Muscle of back (tissue), 13 donors: ENCODE measurements at places on chromosomes 2 and 18.

DNA sequence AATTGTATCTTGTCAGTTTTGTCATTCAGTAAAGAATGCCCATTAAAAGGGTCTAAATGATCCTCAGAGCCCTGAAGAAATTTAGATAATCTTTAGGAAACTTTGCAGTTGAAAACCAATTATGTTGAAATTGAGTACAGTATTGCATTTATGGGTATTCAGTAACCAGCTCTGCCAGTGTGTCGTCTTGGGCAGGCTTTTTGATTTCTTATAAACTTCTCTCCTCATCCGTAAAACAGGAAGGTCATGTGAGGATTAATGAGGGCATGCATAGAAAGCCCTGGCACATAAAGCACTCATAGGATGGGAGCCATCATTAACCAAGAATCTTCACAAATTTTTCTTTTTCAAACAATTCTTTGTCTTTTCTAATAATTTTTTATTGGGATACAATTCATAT lies 14.8 kb downstream of the PNO1 start:
- DNase-seq = no peak

DNA sequence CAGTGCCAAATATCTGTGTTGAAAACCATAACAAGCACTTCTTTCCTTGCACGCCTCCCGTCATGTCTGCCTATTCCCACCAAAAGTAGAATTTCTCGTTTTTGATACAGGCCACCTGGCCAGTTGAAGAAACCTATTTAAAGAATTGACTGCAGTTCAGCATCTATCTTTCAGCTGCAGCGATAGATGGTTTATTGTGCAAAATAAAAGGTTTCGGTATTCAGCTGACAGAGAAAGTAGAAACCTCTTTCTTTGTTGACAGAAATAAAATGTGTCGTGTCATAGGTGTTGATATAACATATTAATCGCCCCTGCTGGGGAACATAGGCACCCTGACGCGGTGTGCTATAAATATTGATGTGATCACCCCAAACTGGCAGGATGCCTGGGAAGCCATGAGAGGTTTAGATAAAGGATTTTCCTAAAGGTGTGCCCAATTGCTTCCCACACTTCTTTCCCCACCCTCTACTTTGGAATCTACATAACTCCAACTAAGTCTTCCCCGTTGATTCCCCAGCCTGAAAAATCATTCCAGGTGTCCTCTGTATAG lies 570.4 kb downstream of the CCDC85A start:
- no peak for DNase-seq

GRCh38 chr2:180324182-180324581 lies 317.1 kb upstream of the CWC22 start:
- no peak for DNase-seq

DNA sequence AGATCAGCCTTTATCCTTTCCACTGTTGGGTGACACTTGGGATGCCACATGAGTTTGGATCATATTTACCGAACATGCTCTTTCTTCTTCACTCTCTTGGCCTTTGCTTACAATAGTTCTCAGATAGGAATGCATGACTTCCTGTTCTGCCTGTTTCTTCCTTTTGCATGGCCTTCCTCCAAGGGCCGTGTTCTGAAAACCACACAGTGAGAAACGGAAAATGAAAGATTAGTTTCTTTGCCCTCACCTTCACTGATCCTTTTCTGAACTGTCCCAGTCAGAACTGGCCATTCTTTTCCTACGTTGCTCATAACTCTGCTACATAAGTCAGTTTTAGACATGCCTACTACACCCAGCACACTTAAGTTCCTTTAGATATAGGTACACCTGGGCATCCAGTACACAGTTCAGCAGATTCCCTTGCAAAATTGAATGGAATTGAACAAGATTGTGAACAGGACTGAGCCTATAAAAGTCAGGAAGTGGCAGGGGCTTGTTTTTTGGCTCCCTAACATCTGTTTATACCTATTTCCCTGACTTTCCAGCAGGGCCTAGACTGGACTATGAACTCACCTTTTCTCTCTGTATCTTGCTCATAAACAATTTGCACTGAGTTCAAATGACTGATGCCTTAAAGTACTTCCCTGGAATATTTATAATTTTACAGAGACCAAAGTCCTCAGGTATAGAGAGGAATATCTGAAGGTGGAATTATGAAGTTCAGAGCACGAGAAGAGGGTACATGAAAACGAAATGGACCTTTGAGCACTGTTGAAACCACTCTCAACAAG lies 186.4 kb upstream of the ST6GAL2 start:
- no peak for DNase-seq

- no peak for DNase-seq
Measured at GRCh38 chr2:112692918-112693317, 27.9 kb upstream of the NT5DC4 start.

DNA sequence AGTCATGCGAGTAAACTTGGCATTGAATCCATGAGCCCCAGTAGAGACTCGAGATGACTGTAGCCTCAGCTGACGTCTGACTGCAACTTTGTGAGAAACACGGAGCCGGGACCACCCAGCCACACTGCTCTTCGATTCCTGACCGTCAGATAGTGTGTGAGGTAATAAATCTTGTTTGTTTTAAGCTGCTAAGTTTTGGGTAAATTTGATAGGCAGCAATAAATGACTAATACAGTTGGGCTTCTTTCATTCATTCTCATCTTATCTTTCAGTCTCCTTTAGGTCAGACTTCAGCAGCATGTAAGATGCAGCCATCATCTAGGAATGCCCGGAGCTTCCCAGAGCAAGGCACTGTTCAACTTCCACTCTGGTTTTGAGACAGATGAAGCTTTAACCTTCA lies 8.0 kb upstream of the KLHL29 start:
- no peak for DNase-seq

GRCh38 chr2:75108937-75109482 lies 90.3 kb downstream of the TACR1 start:
- DNase-seq = no peak

DNA sequence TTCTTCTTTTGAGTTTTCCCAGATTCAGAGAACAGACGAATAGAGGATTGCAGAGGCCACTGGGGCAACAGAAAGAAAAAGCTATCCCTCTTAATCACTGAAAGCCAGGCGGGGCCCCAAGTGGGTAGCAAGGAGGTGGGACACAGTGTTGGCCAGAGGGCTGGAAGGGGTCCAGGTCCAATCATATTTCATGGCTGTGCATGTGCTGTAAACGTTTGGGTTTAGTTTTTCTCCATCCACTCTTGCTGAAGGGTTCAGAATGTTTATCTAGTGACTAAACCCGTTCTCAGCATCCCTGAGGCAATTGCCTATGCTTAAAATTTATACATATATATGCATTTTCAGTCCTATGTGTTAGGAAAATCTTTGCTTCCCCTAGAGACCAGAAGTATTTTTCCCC lies 99.4 kb upstream of the EPHA4 start:
- no peak for DNase-seq

GRCh38 chr2:136288249-136288648 lies 170.3 kb upstream of the CXCR4 start:
- no peak for DNase-seq

DNA sequence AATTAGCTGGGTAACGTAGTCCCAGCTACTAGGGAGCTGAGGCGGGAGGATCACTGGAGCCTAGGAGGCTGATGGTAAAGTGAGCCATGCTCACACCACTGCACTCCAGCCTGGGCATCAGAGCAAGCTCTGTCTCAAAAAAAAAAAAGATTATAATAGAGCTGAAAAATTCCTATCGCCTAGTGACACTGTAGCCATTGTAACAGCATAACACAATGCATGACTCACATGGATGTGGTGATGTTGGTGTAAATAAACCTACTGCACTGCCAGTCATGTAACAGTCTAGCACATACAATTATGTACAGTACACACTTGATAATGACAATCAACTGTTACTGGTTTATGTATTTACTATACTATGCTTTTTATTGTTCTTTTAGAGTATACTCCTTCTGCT lies 39.6 kb downstream of the MGAT4A start:
- DNase-seq = no peak

DNA sequence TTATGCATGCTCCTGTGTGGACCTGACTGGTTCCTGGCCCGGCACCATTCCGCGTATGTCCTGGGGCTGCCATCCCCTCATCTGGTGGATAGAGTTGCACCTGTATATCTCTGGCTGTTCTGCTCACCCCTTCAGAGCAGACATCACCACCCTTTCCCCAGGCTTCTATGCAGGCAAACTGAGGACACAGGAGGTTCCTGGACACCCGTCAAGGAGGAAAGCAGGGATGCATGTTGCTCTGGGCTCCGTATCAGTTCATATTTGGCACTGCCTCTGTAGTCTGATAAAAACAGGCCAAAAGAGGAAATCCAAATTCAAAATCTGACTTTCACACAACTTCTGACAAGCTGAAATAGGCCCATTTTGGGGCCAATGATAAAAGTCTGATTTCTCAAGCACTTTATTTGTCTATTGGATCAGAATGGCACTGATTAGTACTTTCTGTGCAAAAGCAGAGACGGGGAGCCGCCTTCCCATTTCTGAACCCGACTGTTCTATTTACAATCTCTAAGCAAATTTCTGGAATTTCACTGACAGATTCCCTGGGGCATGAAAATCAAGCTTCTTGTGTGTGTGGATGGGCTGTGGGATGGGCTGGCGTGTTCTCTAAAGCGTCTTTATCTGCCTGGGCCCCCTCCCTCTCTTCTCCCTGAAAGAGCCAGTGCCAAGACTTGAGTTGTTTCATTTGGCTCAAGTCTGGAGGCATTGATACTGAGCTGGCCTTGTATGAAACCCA lies 96.9 kb downstream of the SETBP1 start:
- DNase-seq = peak; percentile 63

- peak; percentile 44 for DNase-seq
Measured at GRCh38 chr2:138787053-138787666, 7.0 kb upstream of the NXPH2 start.

DNA sequence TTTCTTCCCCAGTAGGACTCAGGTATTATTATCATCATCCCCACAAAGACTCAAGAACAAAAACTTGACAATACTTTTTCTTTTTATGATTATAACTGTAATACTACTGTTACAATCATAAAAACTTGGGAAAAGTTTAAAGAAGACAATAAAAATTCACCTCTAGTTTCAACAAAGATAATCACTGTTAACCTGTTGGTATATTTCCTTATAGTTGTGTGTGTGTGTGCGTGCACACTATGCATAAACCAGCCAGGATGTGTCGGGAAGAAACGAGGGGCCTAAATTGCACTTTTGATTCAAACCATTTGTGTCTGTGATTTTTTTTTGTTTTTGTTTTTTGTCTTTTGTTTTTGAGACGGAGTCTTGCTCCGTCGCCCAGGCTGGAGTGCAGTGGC lies 233.0 kb downstream of the TPGS2 start:
- no peak for DNase-seq

DNA sequence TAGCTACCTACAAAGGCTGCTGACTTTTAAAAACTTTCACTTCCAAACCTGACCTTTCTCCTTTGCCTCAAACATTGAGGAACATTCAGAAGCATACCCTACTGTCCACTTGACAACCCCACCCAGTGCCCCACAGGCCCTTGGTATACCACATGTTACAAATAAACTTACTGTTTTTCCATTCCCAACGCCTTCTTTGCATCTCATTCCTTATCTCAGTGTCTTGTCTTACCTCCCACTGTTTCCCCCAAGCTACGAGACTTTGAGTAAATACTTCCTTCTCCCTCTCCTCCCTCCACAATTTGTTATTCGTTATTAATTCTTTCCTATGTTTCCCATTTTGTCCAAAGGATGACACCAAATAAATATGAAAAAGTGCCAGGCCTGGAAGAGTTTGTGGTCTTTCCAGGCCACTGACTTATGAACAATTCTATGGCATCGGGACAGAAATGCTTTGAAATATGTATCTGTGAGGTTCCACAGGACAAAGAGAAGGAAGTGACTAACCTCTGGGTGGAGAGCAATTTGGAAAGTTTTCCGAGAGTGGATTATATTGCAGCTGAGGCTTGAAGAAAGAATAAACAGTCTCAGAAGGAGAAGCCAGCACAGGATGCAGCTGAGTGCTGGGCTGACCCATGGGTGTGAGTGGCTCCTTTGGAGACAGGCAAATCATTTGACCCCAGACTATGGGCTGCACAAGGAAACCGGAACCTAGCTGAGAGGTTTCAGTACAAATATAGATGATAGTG lies 409.0 kb downstream of the LPIN1 start:
- DNase-seq = peak; percentile 82
